Fibroblast of skin of back (primary cell): ENCODE measurements at places on chromosomes 11 and 22.

DNA sequence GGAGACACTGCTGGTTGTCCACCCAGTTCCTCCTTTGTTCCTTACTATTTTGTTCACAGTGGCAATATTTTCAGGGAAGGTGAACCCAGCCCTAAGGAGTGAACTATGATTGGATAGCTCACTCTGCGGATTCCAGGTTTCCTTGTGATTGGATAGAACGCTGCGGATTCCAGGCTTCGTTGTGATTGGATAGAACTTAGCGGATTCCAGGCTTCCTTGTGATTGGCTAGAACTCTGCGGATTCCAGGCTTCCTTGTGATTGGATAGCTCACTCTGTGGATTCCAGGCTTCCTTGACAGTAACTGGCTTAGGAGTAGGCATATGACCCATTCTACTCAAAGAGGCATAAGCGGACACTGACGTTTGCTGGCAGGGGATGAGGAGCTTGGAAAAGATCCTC is 28.6 kb upstream of the ADA2 start:
- no peak for DNase-seq

DNA sequence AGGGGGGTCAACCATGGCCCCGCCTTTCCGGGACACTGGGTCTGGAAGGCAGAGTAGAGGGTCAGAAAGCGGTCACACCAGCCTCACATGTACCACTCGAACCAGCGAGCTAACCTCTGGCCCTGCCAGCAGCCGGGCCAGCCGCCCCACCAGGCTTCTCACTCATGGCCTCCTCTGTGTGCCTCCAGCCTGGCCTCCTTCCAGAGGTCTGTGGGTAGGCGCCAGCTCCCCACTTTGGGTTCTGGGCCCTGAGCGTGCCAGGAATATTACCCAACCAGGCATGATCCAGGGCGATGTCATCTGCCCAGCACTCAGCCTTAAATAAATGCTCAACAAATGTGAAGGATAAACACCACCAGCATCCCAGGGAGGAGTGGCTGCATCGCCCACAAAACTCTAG is 5.8 kb downstream of the SCUBE1 start:
- DNase-seq = no peak

GRCh38 chr11:86706338-86707131 is 34.1 kb upstream of the ME3 start:
- no peak for DNase-seq

DNA sequence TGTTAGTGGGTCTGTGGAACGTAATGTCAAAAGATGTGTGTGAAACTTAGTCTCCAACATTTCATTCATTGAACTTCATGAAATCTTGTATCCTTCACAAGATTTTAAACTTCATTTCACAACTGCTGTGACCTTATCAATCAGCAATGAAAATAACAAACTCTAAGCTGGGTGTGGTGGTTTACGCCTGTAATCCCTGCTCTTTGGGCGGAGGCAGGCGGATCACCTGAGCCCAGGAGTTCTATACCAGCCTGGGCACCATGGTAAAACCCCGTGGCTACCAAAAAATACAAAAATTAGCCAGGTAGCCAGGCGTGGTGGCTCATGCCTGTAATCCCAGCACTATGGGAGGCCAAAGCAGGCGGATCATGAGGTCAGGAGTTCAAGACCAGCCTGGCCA is 5.1 kb downstream of the CHKA start:
- no peak for DNase-seq

GRCh38 chr11:35927682-35928081 is 16.2 kb upstream of the LDLRAD3 start:
- no peak for DNase-seq

DNA sequence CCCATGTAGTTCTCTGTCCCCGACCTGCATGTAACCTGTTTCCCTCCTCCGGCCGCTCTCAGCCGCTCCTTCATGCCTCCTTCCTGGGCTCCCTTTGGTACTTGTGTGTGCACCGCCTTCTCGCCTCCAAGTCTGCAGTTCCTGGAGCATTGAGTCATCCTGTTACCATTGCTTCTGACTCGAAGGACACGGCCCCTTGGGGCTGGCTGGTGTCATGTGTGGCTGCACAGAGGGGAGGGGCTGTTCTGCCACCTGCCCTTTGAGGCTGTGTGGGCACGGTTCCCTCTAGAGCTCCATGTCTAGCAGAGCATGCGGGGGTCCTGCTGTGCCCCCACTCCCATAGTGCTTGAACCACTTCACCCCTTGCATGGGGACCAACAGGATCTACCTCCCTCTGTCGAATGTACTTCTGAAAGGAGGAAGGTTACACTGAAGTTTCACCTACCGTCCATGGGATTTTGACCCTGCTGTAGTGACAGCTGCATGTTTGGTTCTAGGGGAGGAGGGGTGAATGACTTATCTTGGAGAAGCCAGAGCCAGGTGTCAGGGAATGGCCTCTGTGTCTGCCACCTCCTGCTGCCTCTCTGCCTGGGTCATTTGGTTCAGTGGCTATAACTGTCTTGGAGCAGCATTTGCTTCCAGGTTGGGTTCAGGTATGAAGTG is 39.6 kb downstream of the BCR start:
- peak; percentile 77 for DNase-seq

DNA sequence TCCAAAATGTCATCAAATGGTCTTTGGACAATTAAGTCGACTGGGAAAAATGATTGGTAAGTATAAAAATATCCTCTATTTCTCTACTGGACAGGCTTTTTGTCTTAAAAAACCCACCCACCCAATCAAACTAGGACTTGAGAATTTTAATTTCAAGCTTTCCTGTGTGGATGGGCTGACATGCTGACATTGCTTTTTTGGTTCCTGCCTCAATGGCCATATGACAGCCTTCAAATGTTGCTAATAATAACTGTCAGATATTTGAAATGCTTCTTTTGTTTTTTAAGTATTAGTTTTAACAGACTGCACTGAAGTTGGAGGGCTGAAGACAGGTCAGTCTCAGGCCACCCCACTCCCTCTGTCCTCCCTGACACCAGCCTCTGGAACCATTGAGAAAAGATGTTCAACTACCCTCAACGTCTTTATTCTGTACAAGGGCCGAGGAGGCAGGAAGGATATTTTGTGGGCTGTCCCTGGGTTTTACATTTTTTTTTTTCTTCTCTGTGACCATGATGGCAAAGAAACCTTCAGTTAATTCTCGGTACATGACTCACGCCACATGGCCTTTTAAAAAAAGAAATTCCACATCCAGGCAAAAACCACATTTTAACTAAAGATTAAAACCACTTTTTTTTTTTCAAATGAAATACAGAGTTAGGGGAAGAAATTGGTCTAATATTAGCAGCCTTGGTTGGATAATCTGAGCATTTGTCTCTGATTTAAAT is 130.4 kb downstream of the SLC1A2 start:
- peak; percentile 92 for DNase-seq

- no peak for DNase-seq
Measured at GRCh38 chr22:40758390-40758789, 60.8 kb downstream of the SLC25A17 start.
